MG63 (cell line): ENCODE measurements at places on chromosomes 3 and 15. TPM values are rescaled to one million over a fixed set of nuclear protein-coding genes. Genes with fewer than 3 reads are reported as not detected.
A peak's percentile ranks its signal among the peaks of the same experiment; 100 is the strongest.

DNA sequence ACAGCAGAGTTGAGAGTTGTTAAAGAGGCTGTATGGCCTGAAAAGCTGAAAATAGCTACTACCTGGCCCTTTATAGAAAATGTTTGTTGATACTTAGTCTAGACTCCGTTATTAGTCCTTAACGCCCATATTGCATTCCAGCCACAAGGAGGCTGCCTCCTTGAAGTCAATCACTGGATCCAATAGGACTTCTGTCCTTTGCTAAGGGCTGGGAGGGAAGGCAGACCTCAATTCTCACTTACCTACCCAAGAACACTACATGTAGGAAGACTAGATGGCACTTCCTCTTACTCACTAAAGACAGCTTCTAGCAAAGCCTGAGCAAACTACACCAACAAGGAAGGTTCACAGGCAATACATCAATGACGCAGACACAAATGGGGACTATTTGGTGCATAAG is 139.5 kb upstream of the HACD2 start:
- DNase-seq: no peak

DNA sequence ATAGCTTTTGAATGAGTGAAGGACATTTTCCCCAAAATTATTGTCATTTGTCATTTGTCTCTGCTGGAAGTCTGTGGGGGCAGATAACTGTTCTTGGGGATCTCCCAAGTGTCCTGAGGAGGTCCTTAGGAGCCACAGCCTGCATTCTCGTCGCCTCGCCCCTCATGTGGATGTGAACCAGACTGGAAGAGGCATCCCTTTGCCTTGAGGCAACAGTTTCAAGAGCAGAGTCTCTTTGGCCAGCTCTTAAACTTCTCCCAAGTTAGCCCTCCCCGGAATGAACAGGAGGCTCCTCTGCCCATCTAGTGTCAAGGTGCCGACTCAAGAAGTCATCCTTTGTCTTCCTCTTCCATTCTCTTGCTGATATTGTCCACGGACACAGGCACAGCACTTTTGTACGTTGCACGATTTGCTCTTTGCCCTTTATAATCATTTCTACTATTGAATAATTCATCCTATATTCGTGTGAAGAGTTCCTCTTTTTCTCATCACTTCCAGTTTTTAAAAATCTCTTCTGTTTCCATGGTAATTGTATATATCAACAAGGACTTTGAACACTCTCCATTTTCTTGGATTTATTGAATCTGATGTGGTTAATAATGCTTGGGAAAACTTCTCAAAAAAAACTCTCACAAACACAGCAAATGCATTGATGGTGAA is 40.8 kb upstream of the CD47 start:
- DNase-seq: no peak

- no peak for DNase-seq
Measured at GRCh38 chr3:30548600-30548999, 57.8 kb upstream of the TGFBR2 start.

GRCh38 chr3:148742118-148742517 is 44.4 kb downstream of the AGTR1 start:
- no peak for DNase-seq

DNA sequence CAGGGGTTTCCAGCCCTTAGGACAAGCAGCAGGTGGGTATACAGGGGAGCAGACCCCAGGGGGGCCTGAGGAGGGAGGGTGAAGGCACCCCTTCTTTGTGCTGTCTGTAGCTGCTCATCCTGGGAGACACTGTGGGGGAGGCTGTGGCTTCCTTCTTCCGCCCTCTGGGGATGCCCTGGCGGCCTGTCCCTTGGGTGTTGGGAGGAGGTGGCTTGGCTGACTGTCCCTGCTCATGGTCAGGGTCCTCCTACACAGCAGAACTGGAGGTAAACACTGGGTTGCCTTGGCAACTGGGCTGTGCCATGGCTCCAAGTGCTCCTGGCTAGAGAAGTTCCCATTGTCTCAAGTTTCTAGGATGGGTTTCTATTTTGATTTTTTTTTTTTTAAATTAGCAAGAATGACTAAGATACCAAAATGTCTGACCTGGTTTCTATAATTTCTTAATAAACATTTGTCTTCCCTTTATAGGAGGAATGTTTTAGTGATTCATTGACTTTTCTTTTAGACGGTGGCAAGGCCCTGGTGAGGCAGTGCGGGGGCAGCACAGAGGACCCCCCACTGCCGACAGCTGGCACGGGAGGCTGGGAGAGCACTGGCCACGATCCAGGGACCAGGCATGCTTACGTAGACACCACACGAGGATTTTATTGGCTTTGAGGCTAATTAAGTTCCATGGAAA is 12.4 kb downstream of the KLF13 start:
- DNase-seq: peak; percentile 80

GRCh38 chr3:140164922-140165590 is 230.1 kb downstream of the CLSTN2 start:
- peak; percentile 75 for DNase-seq

- DNase-seq: no peak
Measured at GRCh38 chr3:183394150-183394549, 34.3 kb downstream of the MCF2L2 start.

GRCh38 chr3:65855370-65856100 is 183.2 kb downstream of the MAGI1 start:
- peak; percentile 55 for DNase-seq

DNA sequence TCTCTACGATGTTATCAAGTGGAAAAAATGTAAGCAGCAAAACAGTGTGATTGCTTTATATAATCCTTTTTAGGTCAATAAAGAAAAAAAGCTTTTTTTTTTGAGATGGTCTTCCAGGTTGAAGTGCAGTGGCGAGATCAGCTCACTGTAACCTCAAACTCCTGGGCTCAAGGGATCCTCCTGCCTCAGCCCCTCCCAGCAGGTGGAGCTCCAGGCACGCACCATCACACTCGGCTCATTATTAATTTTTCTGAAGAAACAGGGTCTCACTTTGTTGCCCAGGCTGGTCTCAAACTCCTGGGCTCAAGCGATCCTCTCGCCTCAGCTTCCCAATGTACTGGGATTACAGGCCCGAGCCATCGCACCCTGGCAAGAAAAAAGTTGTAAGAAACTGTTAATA is 17.3 kb downstream of the RNF168 start:
- DNase-seq: no peak

- no peak for DNase-seq
Measured at GRCh38 chr15:77597804-77598453, 34.8 kb downstream of the LINGO1 start.

DNA sequence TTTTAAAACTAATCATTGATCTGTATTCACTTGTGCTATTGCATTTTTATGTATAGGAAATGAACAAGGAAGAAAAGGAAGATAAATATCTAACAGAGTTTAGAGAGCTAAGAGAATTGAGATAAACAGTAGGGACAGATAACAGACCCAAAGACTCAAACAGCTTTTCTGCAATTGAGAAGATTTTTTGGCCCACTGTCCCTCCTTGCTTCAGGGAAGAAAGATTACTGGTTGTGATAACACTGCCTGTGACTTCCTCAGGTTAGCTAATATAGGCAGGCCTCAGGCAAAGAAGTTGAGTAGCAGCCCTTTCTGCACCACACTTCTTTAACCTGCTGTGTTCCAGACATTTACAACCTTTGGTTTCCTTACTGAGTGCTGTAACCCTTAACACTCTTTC is 2.7 kb upstream of the COX17 start:
- no peak for DNase-seq

- DNase-seq: peak; percentile 98
Measured at GRCh38 chr15:68352401-68353062, 75.0 kb downstream of the FEM1B start.

DNA sequence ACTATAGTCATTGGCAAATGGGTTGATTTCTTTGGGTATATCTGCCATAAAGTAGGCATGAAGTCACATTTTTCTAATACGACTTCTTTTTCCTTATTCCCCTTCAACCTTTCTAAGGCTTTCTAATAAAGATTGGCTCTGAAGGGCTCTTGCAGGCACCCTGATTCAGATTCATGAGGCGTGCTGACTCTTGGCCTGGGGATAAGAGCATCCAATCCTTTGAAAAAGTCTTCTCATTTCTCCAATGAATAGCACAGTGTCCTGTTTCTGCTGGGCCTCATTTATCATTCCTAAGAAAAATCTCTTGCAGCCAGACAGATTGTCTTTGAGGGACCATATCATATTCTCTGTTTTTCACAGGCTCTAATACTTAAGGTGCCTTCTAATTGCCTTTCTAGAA is 32.3 kb upstream of the BNIP2 start:
- no peak for DNase-seq

DNA sequence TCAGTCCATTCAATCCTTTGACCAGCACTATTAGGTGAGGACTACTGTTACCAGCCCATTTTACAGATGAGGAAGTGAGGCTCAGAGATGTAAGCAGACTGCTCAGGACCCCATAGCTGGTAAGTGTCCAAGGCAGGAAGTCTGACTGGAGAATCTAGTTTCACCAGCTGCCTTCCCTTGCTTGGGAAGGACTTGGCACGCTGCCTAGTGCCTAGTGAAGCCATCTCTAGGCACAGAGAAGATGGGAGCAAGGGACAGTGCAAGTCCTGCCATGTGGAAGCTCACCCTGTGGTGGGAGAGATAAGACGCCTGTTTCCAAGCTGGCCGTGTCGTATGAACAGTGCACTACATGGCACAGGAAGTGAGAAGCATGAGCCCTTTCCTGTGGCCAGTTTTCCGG is 111.8 kb upstream of the TMC3 start:
- DNase-seq: no peak

GRCh38 chr3:52535411-52536111 is 844 bp upstream of the UQCC5 start:
- DNase-seq: no peak

DNA sequence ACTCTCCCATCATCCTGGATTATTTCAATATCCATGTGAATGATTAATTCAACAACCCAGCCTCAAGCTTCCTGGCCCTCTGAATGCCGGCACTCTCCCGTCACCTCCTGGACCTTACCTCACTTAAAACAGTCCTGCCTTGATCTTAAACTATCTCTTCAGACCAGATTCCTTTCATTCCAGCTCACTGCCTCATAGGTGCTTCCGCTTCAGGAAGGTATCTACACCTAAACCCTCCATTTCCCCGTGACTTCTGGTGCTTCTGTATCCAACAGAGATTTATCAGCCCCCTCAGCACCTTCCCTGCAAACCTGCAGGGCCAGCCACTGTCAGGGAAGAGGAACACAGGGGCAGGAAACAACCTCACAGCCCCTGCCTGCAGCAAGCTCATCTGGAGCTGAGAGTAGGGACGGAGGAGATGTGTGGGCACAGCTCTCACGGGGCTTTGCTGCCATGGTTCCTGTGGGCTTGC is 98.9 kb upstream of the TJP1 start:
- DNase-seq: no peak

DNA sequence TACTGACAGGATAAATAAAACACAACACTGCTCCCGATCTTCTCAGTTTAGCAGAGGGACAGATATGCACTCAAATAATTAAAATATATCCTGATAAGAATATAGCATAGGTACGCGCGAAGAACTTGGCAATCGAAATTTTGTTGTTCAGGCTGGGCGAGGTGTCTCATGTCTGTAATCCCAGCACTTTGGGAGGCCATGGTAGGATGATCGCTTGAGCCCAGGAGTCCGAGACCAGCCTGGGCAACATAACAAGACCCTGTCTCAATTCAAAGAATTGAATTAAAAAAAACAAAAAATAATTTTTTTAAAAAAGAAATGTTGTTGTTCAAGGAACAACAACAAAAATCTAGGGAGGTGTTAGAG is 7.6 kb downstream of the B2M start:
- DNase-seq: no peak

GRCh38 chr3:22907161-22907780 is 295.9 kb upstream of the UBE2E2 start:
- no peak for DNase-seq

GRCh38 chr3:107942244-107942643 is 148.6 kb downstream of the CD47 start:
- DNase-seq: no peak

DNA sequence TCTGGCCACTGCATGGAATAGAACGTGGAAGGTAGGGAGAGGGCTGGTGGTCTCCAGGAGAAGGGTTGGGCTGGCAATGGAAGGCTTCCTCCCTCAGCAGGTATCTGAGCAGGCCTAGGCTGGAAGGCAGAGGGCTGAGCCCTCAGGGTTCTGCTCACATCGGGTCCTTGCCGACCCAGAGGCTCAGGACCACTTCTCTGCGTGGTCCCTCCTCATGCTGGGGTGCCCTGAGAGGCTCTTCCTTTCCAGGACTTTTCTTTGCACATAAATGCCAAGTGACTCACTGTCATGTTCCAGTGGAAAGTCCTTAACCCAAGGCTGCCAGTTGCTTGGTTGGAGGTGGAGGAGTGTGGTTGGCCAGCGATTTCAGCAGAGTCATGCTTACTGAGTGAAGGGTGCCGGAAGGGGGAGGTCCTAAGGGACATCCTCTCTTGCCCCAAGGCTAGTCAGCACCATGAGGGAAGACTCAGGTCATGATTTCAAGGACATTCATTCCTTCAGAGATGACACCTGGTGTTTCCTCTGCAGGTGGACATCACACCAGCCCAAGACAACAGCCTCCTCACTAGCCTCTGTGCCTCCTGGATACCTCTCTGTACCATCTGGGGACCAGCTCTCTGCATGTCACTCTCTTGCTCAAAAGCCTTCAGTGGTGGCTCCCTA is 8.2 kb downstream of the SLC6A6 start:
- peak; percentile 88 for DNase-seq

GRCh38 chr3:65830948-65831732 is 207.6 kb downstream of the MAGI1 start:
- no peak for DNase-seq

- no peak for DNase-seq
Measured at GRCh38 chr15:51865317-51865716, 35.9 kb downstream of the TMOD3 start.

DNA sequence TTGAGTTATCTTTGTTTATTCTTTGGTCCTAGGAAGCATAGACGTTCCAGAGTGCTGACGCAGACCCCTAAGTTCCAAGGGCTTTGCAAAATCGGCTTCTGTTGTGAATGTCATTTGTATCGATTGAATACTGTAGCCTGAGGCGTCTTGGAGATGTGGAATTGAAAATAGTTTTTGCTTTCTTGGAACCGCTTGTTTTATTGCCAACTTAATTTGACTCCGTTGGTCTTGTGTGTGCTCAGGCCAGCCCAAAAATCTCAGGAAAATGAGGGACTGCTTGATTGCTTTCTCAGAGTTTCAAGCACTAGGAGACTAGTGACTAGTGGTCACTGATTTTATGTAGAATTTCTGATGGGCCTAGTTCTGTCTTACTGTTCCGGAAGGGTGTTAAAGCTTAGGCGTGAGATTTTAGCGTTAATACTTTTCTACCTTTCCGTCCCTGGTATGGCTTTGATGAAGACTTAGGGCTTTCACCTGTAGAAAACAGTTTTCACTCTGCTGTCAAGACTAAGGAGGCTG is 263 bp upstream of the UTS2B start:
- peak; percentile 62 for DNase-seq

The RPL29 gene
- 598 and 1,092 TPM in 2 replicates for total RNA-seq

The TRAK1 gene
- 7.1 and 8.2 TPM in 2 replicates for total RNA-seq

The ARNT2 gene
- 7.2 and 7.4 TPM in 2 replicates for total RNA-seq

The SUSD5 gene
- total RNA-seq: 4.2 and 5.4 TPM in 2 replicates

The FMN1 gene
- 0.25 and 9.0 TPM in 2 replicates for total RNA-seq

The GOLGA6L10 gene
- total RNA-seq: not detected in 2 replicates

The FBXL2 gene
- 4.0 and 6.8 TPM in 2 replicates for total RNA-seq

The ALCAM gene
- 36.9 and 44.5 TPM in 2 replicates for total RNA-seq

The NEK10 gene
- 4.1 and 4.7 TPM in 2 replicates for total RNA-seq

The CPNE9 gene
- total RNA-seq: not detected in 2 replicates

The MORC1 gene
- not detected in 2 replicates for total RNA-seq

The ATP1B3 gene
- total RNA-seq: 35.5 and 38.5 TPM in 2 replicates

The LRRK1 gene
- 4.4 and 10.4 TPM in 2 replicates for total RNA-seq
